HS-5 (cell line): ENCODE measurements at places on chromosomes 4 and X.
A peak's percentile ranks its signal among the peaks of the same experiment; 100 is the strongest.

DNA sequence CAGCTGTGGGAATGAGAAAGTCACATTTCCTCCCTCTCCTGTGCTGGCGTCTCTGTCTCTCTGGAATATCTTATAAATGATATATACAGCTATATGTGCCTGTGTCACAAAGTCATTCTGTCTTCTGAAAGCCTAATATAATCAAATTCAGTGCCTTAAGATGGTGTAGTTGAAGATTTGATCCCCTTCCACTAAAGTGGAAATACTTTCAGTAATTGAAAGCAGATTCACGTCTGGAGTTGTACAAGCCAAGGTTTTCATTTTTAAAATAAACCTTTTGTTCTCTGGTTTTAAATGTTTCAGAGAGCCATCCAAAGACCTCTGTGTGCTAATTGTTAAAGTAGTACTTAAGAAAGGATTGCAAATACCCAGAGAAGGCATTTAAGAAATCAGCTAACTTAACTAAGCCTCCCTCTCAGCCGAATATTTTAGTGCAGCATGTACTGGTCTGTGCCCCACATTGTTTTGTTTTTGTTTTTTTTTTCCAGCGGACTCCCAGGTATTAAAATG is 206.8 kb downstream of the TENM3 start:
- DNase-seq: no peak

- no peak for DNase-seq
These were observed 815.5 kb downstream of the DMD start for GRCh38 chrX:32395878-32396277.

DNA sequence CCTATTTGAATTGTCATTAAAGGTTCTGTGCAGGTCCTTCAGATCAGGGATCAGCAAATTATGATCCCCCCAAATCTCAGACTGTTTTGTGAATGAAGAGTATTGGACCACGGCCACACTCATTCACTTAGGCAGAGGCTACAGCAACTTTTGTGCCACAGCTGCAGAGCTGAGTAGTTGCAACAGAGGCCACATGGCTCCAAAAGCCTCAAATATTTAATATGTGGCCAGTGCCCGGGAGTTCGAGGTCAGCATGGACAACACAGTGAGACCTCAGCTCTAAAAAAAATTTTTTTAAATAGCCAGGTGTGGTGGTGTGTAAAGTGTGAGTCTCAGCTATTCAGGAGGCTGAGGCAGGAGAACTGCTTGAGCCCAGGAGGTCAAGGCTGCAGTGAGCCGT is 100.7 kb downstream of the NSUN7 start:
- no peak for DNase-seq

DNA sequence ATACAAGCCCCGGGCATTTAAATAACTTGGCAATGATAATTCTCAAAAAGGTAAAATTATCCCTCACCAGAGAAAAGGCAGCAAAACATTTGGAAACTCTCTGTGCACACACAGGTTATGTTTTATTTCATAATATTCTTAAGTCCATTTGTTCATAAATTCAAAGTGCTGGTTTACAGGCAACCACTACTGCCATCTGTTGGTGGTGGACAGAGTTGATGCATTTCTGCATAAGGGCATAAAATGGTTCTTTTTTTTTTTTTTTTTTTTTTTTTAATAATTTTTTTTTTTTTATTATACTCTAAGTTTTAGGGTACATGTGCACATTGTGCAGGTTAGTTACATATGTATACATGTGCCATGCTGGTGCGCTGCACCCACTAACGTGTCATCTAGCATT is 31.5 kb upstream of the IL21 start:
- DNase-seq: no peak

DNA sequence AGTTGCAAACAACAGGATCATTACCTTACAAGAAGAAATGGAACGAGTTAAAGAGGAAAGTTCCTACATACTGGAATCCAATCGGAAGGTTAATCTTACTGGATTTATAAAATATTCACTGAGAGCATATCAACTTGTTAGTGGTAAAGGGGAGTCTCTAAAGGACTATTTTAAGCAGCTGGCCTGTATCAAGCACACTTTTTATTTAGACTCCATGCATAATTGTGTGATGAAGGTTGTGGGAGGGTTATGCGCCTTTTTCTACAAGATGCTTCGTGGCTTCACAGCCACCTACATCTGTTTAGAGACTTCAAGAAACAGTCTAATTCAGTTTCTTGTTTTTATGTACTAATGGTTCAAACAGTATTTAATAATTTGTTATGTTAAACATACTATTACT is 56.6 kb downstream of the GRSF1 start:
- DNase-seq: no peak

- DNase-seq: no peak
These were observed 111.6 kb upstream of the PPP3CA start for GRCh38 chr4:101458914-101459313.

- no peak for DNase-seq
These were observed 73.9 kb downstream of the GC start for GRCh38 chr4:71709961-71710360.

DNA sequence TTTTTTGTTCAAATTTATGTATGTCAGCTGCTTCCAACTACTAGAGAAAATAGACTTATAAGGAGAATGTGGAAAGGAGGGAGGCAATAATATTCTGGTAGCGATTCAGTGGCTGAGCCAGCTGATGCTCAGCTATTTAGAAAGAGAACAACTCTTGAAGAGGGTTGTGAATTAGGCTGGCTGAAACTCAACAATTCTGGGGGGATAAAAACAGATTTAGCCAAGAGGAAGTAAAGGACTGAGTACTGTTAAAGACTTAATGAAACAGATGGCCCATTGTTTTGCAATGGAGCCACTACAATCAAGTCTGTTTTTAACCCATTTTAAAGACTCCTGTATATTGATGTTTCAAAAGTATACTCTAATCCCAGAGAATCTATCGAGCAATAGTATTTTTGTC is 1058.9 kb downstream of the C4orf33 start:
- no peak for DNase-seq

- DNase-seq: no peak
These were observed 47.0 kb downstream of the BEND2 start for GRCh38 chrX:18173494-18174180.

- DNase-seq: no peak
These were observed 736.1 kb upstream of the ADGRL3 start for GRCh38 chr4:60463857-60464502.

DNA sequence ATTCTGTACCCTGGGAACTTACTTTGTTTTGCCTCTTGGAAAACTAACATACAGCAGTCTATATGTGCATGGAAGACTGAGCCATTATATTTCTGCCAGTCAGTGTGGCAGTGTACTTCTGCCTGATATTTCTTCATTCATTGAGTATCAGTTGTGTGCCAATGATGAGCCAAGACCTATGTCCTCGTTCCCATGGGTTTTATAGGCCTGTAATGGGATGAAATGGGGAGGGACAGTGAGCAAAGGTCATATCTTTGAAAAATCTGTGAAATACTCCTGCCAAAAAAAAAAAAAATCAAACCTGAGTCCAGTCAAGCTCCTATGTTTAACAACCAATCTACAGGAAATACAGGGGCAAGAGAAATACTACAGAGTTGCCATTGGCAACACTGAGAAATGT is 9.1 kb downstream of the NSD2 start:
- no peak for DNase-seq

- DNase-seq: no peak
These were observed 2.2 kb downstream of the SLAIN2 start for GRCh38 chr4:48343551-48343950.

DNA sequence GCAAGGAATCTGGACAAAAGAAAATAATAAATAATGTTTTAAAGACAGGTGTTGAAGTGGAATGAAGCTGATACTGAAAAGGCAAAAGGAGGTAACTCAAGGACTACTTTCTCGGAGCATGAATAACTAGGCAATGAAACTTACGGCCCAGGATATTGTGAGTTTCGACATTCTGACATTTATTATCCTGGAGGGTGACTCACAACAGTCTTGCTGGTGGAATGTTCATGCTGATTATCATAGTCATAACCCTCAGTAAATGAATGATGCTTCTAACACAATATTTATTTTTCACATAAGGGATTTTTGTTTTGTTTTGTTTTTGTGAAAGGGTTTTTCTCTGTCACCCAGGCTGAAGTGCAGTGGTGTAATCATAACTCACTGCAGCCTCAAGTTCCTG is 147.0 kb upstream of the HPGD start:
- peak; percentile 83 for DNase-seq

- no peak for DNase-seq
These were observed 18.2 kb downstream of the MRPL1 start for GRCh38 chr4:77880784-77881183.

DNA sequence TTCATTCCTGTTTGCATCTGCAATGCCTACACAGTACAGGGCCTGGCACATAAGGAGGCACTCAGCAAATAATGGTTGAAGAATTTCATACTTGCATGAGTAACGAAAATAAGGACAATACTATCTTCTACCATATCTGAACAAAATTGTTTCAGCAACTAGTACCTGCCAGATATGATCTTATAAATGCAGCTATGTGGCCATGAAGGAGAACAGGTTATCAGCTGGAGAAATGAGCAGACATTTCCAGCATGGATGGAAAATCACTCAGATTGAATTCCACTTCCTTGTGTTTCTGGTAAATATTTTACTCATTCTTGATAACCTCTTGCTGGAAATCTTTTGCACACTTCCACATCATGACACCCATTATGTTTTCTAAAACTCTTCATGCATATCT is 204.0 kb downstream of the ADAMTS3 start:
- no peak for DNase-seq

GRCh38 chr4:81195475-81195874 is 19.5 kb downstream of the PRKG2 start:
- no peak for DNase-seq

- DNase-seq: no peak
These were observed 3.3 kb upstream of the NKX3-2 start for GRCh38 chr4:13547485-13548041.

GRCh38 chr4:75639124-75639695 is 8.9 kb upstream of the CDKL2 start:
- DNase-seq: no peak

DNA sequence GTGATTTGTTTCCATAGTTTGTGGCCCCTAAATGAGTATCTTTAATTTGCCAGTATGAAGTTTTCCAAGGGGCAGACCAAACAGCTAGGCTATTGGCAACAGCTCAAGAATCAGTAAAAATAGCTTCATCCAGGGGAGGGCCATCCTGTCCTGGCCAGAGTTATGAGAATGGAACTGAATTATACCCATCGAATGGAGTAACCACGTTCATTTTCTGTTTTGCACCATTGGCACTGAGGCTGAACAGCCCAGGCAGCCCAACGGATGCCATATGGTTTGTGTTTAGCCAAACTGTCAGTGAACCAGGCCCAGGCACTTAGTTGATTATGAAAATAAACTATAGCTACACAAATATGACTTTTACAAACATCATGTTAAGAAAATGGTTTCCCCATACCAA is 17.7 kb upstream of the ASB5 start:
- DNase-seq: no peak

DNA sequence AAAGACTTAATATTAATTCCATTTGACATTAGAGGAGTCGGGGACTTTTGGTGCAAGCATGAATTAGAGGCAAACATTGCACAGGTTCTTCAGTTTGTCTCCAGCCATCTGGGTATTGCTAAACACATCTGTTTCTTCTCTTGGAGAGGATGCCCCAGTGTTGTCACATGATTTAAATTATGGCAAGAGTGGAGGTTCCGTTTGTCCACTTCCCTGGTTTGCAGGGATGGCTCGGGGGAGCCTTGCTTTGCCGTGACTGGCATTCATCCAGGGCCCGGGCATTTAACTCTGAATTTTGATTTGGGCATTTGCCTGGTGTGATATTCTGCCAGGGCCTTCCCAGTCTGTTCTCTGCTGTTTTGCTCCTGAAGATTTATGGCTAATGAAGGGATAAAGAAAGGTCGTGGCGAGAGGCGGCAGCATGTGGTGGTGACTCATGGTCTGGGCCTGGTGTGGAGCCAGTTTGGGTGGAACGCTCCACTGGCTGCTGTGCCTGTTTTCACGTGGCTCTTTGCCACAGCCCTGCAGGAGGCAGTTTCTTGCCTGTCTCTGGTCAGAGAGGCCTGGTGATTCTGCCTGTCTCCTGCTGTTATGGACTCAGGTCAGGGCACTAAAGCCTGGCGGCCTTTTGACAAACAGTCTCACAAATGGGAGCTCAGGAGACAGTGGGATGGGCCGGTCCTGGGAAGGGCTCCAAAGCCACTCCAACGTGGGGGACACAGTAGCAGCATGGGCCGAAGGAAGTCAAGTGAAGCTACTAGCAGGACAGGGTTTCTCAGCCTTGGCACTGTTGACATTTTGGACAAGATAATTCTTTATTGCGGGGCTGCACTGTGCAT is 99.4 kb upstream of the PGRMC2 start:
- DNase-seq: peak; percentile 80

DNA sequence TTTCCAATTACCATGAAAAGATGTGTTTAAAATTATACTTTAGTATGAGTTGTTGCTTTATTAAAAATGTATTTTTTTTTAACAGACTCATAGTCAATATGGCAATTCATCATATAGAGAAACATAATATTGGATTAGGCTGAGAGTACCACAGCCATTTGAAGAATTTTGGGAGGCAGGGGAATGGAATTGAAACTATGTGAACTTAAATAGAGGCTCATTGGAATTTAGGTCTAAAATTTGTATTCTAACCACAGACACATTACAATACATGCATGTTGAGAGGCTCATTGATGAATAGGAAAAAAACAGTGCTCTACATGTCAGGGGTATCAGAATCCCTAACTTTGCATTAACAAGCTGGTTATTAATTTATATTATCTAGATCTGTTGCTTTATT is 269.6 kb downstream of the DKK2 start:
- no peak for DNase-seq

DNA sequence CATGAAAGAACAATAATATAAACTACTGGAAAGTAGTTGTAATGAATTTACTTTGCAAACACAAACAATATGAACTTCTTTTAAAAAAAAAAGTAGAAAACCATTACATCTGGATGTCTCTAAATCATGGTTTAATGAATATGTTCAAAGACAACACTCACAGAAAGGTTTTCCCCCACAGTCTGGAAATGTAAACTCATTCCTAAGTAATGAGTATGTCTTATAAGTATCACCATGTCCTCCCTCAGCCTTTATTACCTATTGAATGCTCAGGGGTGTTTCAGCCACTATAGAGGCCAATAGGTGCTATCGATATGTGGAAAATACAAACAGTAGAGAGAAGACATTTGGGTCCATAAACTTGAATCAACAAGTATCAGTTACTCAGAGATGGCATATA is 186.7 kb downstream of the PALLD start:
- DNase-seq: no peak

DNA sequence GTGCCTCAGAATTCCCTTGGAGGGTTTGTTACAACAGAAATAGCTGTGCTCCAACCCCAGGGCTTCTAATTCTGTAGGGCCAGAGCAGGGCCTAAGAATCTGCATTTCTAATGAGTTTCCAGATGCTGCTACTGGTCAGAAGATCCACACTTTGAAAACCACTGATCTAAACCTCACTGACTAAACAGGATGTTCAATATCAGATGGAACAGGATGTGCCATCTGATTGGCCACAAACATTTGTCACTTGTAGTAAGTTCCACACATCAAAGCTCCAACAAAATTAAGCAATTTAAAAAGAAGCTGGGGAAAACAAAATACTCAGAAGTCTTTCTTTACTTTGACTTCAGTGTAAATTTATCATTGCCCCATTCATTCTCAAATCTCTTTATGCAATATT is 14.3 kb downstream of the CASK start:
- DNase-seq: no peak

- no peak for DNase-seq
These were observed 72.1 kb downstream of the LRP2BP start for GRCh38 chr4:185323606-185324005.

- no peak for DNase-seq
These were observed 40.6 kb downstream of the QRFPR start for GRCh38 chr4:121340247-121340646.

- no peak for DNase-seq
These were observed 147.4 kb downstream of the SMIM20 start for GRCh38 chr4:26061248-26061986.

- DNase-seq: peak; percentile 37
These were observed 49.6 kb downstream of the DKK2 start for GRCh38 chr4:106986486-106986885.
